ENCODE measurements at places on chromosomes 12 and 14.

DNA sequence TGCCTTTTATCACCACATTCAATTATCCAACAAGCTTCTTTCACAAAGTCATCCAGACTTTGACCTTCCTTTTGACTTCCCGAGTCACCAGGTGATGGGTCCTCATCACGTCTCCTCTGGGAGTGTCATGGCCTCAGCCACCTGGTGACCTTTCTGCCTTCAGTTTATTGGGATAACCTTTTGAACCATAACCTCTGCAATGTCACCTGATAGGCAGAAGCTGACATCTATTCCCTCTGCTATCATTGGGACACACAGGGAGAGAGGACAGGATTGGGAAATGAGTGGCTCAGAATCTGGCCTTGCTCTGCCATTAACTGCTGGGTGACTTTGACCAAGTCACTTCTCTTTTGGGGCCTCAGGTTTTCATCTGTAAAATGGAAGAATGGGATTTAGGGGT, 388.7 kb downstream of the NUAK1 start:
- DNase-seq = no peak

DNA sequence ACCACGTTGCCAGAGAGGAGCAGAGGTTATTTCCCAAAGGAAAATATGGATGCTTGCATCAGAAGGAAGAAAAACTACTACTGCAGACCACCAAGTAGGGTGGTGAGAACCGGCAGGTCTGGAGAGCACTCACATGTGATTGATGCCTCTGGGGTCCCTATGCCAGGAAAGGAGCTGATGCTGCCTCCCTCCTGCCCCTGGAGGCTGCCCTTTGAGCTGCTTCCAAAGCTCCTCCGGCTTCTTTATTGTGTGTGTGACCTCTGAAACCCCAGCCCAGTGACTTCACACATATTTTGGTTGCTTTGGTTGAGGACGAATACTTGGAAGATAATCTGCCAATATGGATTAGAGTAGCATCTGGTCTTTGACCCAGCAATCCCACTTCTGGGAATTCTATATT, 133.4 kb downstream of the AACS start:
- DNase-seq = no peak

- DNase-seq = no peak
Measured at GRCh38 chr12:57576613-57577160, 14.3 kb upstream of the PIP4K2C start.

DNA sequence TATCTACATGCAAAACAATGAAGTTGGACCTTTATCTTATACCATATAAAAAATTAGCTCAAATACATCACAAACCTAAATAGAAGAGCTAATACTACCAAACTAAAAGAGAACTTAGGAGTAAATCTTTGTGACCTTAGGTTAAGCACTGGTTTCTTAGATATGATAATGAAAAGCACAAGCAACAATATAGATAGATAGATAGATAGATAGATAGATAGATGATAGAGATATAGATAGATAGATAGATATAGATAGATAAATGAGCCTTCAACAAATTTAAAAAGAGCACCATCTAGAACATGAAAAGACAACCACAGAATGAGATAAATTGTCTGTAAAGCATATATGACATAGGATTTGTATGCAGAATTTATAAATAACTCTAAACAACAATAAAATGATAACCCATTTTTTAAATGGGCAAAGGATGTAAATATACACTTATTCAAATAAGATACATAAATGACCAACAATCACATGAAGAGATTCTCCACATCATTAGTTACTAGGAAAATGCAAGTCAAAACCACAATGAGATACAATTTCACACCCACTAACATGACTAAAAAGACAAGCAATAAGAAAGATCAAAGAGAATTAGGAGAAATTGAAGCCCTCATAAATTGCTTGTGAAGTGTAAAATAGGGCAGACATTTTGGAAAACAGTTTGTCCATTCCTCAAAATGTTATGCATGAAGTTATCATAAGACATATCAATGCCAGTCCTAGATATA, 293.7 kb downstream of the BTG1 start:
- no peak for DNase-seq

DNA sequence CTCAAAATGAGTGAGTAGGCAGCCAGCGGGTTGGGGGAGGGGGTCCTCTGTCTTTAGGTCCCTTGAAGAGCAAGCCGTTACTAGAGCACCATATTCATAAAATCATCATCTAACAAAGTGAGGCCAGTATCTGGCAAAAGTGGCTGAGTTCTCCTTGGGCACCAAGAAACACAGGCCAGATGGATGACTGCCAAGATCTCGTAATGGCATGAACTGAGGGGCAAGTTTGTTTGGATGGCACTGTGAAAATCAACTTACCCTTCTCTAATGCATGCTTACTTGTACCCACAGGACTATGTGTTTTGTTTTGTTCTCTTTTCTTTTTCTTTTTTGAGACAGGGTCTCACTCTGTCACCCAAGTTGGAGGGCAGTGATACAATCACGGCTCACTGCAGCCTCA, 41.6 kb downstream of the GNPTAB start:
- DNase-seq = no peak

DNA sequence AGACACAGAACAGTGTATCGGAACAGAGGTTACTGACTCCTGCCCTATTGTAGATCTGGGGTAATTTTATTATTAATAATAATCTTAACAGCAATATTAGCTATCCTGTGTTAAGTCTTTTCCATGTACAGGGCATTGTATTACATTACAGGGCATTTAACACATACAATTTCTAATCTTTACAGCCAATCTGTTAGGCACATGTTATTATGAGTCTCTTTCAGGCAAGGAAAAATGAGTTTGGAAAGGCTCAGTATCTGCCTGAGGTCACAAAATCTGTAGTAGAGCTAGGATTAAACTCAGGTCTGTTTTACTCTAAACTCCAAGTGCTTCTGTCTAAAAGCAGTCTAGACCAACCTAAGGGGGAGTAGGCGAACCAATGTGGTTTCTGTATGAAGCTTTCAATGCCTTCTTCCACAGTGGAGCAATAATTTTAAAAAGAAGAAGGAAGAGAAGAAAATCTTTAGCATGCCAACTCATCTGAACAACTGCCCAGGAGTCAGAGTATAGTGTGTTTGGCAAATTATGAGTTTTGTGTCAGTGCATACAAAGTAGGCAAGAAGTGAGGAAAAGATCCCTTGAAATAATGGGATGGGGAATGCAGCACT, 192.6 kb downstream of the CHST11 start:
- no peak for DNase-seq

- no peak for DNase-seq
Measured at GRCh38 chr14:75413013-75413412, 14.8 kb upstream of the JDP2 start.

- DNase-seq = no peak
Measured at GRCh38 chr12:43106355-43106754, 445.6 kb downstream of the ADAMTS20 start.

DNA sequence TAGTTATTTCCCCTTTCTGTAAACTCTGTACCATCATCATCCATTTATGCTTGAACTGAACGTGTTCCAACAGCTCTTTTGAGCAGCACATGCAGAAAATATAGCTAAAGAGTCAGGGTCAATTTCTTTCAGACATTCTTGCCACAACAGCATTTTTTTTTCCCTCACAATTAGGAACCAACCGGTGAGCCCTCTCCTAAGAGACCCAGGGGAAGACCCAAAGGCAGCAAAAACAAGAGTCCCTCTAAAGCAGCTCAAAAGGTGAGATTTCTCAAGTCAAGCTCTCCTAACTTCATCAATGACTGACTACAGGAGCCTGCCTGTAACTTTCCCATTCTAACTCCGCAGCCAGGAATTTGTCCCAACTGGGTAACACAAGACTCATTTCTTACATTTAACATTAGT, 3.5 kb downstream of the HMGA2 start:
- no peak for DNase-seq

DNA sequence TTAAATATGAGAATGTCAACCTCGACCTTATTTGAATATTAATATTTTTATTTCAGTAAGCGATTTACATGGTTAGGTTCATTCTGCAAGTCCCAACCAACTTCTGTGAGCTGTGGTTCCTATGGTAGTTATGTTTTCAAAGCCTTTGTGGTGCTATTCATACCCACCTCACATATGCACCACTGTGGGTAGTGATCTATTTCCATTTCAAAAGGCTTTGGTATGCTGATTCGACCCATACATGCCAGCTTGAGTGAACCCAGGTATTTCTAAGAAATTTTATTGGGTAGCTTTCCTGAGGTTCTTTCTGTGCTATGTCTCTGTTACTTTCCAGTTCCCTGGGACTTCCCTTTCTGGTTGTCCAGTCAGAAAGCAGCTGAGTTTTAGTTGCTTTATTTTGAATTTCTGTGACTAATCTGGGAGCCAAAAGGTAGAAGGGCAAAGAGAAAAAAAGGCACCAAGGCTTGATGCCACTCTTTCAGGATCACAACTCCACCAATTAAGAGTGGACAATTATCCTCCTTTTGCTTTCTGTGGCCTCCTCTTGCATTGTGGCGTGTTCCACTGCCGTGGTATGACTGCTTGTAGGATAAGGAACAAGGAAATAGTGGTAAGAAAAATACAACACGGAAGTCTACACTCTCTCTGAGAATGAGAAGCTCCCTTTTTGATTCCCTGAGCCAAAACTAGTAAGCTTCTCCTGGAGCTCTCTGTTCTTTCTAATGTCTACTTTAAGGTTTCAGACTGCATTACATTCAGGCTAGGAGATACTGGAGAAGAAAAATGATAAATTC, 729.1 kb downstream of the NOVA1 start:
- DNase-seq = no peak

DNA sequence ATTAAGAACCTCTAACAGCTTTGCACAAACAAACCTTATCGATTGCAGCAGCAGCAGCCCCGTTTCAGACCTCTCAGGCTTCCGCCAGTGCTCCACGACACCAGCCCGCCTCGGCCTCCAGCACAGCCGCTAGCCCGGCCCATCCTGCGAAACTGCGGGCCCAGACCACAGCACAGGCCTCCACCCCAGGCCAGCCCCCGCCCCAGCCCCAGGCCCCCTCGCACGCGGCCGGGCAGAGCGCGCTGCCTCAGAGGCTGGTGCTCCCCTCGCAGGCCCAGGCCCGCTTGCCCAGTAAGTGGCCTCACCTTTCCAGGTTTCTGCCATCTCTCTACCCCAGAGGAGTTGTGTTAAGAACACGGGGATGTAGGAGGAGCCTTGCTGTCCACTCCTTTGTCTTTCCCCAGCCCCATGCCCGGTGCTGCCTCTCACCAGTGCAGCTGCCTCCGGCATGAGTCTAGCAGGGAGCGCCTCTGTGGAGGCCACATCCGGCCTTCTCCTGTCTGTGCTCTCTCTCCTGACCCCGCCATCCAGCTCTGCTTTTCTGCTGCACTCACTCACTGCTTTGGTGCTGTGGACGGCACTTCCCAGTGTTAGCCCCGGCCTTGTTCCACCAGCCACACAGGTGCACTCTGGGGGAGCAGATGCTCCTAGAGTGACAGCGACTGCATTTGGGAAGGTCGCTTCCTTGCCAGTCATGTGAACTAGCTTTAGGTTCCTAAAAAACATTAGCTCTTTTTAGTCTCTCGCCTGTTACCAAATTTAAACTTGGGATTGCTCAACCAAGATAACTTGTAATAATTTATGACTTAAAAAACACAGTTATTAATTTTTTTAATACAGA, 71.5 kb downstream of the EP400 start:
- no peak for DNase-seq

DNA sequence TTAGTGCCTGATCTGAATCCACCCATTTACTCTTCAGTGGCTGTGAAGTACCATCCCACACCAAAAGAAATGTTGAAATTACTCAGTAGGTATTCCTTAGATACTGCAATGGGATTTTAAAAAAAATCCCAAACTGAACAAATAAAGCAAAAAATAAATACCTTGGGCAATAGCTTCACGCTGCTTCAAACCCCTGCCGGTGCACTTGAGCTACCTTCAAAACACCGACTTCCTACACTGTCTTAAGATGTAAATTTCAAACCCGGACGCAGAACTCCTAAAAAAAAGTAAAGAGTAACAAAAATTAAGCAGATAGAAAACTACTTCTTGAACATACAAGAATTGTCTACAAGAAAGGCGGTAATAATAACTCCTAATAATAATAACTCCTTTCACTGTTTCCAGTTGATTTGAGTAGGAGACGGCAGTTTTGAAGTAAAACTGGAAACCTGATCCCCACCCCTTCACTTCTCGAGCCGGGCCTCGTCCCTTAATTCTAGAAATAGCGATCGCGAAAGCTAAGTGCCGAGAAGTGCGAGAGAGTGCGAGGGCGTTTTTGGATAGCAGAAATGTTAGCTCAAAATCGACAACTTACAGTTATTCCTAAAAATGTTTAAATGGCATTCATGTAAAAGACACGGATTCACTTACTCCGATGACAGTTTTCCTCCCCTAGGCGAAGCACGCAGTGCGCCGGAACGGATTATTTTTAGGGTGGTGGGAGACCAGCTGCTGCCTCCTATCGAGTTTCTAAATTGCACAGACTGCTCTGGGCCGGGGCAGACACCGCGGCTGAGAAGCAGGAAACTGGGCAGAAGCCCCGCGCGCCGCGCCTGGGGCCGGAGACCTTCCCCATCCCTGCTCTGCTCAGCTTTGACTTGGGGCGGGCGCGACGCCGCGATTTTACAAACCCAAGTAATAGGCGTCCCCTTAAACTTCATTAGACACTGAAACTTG, at the start of gene ABCC9:
Gene ABCC9 (minus strand): TSS at position 878 of the 957 bp plus-strand sequence. CDS start 4,752 bp downstream, outside the sequence.
- no peak for DNase-seq

DNA sequence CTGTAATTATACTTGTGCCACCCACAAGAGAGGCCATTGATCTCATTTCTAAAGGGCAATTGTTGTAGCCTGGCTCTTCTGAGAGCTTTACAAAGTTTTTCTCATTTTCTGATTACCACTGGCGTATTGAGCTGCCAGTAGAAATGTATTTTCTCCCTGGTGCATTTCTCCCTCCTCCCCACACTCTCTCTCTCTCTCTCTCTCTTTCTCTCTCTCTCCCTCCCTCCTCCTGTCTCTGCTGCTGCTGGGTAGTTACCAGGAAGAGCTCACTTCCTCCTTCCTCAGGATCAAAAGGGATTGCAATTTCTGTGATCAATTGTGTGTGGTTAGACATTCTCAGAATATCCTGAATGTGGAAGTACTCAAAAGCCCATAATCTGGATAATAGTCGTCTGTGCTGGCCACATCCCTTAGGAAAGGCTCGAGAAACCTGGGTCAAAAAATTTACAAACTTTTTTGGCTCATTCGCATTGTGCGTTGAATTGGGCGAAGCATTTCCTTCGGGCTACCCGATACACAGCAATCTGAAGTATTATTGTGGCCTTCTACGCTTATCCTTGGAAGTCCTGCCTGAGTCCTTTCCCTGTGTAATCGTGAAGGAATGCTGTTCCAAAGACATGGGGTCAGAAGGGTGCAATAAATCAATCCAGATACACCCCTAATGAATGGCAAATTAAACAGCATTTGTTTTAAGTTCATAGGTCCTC, 254.8 kb downstream of the MSRB3 start:
- no peak for DNase-seq

DNA sequence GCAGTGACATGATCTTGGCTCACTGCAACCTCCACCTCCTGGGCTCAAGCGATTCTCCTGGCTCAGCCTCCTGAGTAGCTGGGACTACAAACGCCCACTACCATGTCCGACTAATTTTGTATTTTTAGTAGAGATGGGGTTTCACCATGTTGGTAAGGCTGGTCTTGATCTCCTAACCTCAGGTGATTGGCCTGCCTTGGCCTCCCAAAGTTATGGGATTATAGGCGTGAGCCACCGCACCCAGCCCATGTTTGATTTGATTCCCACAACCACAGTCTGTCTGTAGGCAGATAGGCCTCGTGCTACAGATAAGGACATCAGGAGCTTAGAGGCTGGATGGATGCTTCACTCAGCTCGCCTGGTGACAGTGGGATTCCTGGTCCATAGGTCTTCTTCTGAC, 23.0 kb downstream of the EML1 start:
- no peak for DNase-seq

Measured in activated naive CD4-positive, alpha-beta T cell treated with Interleukin-2 at 50 U/mL for 16 hours (primary cell).